NCI-H460 (cell line): ENCODE measurements at places on chromosomes 16 and 17.
A peak's percentile ranks its signal among the peaks of the same experiment; 100 is the strongest.

- no peak for DNase-seq
Measured at GRCh38 chr16:82882982-82883835, 256.4 kb downstream of the CDH13 start.

DNA sequence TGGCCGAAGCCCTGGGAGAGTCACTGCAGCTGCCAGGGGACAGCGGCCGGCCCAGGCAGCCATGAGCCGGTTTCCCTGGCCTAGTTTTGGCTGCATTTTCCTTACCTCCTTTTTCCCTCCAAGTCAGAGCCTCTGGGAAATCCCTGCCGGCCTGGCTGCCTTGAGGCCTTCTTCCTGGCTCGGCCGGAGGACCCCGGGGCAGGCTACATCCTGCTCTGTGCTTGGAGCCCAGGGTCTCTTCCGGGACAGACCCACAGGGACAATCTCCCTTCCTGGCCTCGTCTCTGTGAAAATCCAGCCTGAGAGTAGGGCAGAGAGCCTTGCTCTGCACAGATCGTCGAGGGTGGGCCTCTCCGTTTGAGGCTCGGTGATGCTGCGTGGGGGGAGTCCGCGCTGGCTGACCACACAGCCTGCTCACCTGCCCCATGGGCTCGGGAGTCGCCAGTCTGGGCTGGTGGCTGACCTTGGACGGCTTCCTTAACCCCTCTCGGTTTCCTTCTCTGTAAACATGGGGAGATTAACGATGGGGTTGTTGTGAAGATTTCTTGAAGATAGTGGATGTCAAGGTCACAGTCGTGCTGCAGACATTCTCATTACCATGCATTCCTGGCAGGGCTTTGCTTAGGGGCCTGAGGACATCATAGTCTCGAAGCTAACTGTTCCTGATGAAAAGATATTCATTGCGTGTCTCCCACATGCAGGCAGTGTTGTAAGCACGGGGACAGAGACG lies 34.8 kb upstream of the CIBAR2 start:
- DNase-seq: no peak

DNA sequence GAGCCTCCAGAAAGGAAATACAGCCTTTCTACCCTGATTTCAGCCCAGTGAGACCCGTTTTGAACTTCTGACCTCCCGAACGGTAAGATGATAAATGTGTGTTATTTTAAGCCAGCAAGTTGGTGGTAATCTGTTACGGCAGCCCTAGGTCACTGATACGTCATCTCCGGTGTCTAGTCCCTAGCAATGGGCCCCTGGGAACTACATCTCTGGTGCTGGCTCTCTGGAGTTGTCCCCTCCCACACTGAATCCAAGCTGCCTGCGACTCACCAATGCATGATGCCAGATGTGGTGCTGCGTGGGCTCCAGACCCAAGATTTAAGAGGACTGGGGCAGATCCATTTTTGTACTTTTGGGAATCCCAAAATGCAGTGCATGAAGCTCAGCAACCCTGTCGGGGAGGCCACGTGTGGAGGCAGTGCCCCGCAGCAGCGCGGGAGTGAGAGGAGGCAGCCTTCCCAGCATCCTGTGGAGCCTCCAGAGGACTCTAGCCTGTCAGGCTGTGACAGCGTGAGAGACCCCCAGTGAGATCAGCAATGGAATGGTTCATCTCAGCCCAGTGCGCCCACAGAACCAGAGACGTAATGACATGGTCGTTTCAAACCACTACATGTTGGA lies 43.6 kb upstream of the USP7 start:
- no peak for DNase-seq

GRCh38 chr16:10941127-10941933 lies 938 bp downstream of the DEXI start:
- no peak for DNase-seq

- DNase-seq: no peak
Measured at GRCh38 chr16:83433201-83433600, 374.6 kb upstream of the HSBP1 start.

GRCh38 chr17:44287651-44288050 lies 19.7 kb upstream of the SLC4A1 start:
- no peak for DNase-seq

DNA sequence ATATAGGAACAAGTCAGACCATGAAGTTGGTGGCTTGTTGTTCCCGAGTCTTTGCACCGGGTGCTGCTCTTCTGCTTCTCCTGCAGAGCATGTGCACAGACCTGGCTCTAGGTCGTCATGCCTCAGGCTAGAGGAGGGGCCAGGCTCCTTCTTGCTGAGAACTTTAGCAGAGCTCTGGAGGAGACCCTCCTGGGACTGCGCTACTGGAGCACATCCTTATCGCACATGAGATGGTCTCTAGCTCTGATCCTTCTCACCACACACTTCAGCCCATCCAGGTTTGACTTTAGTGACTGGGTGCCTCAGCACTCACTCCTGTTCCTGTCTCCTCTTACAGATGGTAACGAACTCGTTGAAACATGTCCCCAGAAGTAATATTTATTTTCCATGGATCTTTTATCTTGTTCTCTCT lies 14.9 kb downstream of the FOXK2 start:
- no peak for DNase-seq

- DNase-seq: no peak
Measured at GRCh38 chr17:79843474-79843815, 4.2 kb upstream of the CBX4 start.

DNA sequence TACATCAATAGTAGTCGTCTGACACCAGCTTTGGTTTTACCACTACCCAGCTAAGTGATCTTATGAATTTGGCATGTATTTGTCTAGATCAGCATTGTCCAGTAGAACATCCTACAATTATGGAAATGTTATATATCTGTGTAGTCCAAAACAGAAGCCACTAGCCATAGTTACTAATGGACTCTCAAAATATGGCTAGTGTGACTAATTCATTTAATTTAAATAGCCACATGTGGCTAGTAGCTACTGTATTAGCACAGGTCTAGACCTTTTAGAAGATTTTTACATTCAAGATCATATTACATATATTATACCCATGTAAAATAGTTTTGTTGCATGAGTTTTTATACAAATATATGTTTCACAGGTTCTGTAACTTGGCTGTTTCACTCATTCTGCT lies 27.0 kb upstream of the NFAT5 start:
- no peak for DNase-seq

DNA sequence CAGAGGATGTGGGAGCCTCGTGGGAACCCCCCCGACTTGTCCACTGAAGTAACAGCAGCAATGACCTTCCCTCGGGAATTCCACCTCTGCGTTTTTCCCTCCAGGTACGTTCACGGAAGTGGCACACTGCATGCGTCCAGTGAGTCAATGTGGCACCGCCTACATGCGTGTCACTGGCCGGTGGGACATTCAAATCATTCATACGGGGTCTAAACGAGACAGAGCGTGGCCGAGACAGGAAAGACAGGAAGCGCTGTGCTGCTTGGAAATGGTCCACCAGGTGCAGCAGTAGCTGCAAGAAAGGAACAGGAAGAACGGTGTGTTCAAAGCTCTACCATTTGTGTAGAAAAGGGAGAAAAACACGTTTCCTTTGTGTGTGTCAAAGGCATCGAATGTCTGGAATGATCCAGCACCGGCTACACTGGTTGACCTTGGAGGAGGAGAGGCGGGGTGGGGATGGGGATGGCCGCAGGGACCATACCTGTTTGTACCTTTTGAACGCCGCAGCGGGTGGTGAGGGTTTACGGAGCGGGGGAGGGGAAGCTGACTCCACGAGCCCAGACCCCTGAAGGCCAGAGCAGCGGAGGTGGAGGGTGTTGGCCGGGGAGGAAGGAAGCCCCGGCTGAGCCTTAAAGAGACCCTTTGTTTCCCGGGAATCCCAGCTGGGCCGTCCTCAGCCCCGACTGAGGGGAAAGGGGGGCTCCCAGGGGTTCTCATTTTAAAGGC lies 1.7 kb upstream of the PGAP6 start:
- DNase-seq: no peak

- DNase-seq: no peak
Measured at GRCh38 chr17:48576479-48577309, 1.5 kb downstream of the HOXB4 start.

- no peak for DNase-seq
Measured at GRCh38 chr17:78601577-78602190, 24.5 kb upstream of the DNAH17 start.

DNA sequence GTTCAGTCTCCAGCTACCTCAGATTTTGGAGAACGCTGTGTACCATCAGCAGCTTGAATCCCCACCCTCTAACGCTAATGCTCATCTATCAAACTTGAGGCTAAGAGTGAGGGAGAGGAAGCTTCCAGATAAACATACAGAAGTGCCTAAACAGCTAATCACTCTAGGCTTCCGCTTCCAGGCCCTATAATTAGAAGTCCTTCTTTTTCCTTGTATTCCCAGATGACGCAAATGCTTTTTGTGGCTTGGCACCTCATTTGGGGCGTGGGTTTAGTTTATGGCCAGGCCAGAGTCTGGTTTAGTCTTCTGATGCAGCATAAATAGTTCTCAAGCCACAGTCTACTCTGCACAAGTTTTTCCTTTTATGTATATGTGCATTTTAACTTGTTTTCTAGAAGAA lies 263.4 kb downstream of the BCAS3 start:
- peak; percentile 78 for DNase-seq

- DNase-seq: peak; percentile 33
Measured at GRCh38 chr17:7922845-7923628, 6.6 kb downstream of the KCNAB3 start.

GRCh38 chr16:28193530-28194423 lies 18.0 kb downstream of the XPO6 start:
- no peak for DNase-seq
